ENCODE measurements at places on chromosomes 2 and 18.

DNA sequence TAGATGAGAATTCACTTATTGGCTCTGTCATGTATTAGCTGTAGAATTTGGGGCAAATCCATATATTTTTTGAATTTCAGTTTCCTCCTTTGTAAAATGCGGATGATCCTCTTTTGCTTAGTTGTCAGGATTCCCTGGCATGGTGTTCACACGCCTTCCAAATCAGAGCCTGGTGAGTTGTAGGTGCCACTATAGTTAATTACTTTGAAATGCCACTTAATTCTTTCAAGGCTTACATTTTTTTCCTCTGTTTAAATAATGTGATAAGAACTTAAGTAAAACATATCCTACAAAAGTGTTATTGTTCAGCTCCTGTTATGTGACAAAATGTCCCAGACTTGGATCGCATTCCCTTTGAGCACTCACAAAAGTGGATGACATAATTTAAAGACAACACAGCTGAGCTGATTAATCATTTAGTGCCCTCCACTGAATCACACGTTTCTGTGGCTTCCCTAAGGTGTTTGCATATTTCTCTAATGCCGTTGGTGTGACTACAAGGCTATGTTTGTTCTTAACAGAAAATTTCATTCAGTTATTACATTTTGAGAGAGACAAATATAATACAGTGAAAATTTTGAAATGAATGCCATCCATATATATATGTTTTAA is 471.2 kb upstream of the CHST9 start:
- DNase-seq: no peak

DNA sequence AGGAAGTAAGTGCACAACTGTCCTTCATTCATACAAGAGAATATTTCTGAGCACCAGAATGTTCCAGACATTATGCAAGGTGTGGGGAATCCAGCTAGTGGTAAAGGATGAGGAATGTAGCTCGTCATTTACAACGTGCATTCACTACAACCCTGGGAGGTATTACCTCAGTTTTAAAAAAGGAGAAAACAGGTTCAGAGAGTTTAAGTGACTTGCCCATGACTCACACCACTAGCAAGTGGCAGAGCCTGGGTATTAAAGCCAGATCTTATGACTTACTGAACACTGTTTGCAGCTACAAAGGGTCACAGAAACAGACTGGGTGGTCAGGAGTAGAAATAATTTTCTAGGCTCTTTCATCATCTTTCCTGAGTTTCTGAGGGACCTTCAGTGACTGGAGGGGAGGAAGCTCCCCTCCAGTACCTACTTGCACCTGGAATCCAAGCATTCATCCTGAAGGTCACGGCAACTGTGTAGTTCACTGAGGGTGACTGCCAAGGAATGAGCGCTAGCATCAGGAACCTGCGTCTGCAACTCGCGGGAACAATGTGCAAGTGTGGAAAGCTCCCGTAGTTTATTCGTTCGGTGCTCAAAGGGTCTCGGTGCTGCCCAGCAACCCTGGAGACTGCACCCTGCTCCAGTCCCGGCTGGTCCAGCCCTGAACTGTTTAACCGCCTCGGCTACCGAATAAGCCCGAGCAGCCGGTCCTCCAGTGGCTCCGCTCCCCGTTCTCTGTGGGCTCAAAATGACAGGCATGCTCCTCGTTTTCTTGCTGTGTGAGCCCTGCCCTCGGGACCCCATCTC is 647 bp downstream of the CCDC121 start:
- no peak for DNase-seq

GRCh38 chr2:283996-284794 is 3.7 kb downstream of the ALKAL2 start:
- no peak for DNase-seq

GRCh38 chr2:225768741-225769140 is 369.2 kb downstream of the NYAP2 start:
- DNase-seq: no peak

DNA sequence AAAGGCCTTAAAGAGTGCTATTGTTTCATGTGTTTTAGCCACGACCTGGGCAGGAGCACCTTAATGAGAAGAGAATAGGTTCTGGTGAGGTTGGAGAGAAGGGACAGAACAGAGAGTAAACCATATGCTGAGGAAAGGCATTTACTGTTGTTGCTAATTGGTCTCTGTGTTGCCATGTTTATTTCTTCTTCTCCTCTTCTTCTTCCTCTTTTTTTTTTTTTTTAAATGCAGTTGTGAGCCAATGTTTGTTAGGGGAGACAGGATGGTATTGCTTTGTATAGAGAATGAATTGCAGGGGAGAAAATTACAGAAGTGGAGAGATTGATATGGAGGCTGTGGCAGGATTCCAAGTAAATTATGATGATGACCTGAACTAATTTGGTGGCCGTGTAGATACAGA is 2.6 kb downstream of the SCN9A start:
- no peak for DNase-seq

GRCh38 chr2:40746191-40746590 is 294.3 kb upstream of the SLC8A1 start:
- DNase-seq: peak; percentile 18

- DNase-seq: no peak
These were observed 791.4 kb upstream of the FANCL start for GRCh38 chr2:59032499-59032898.

GRCh38 chr2:177721818-177722567 is 329.4 kb downstream of the AGPS start:
- no peak for DNase-seq

GRCh38 chr2:119849838-119850565 is 90.3 kb downstream of the PTPN4 start:
- DNase-seq: no peak

GRCh38 chr2:158598862-158599517 is 142.2 kb downstream of the PKP4 start:
- DNase-seq: peak; percentile 35

DNA sequence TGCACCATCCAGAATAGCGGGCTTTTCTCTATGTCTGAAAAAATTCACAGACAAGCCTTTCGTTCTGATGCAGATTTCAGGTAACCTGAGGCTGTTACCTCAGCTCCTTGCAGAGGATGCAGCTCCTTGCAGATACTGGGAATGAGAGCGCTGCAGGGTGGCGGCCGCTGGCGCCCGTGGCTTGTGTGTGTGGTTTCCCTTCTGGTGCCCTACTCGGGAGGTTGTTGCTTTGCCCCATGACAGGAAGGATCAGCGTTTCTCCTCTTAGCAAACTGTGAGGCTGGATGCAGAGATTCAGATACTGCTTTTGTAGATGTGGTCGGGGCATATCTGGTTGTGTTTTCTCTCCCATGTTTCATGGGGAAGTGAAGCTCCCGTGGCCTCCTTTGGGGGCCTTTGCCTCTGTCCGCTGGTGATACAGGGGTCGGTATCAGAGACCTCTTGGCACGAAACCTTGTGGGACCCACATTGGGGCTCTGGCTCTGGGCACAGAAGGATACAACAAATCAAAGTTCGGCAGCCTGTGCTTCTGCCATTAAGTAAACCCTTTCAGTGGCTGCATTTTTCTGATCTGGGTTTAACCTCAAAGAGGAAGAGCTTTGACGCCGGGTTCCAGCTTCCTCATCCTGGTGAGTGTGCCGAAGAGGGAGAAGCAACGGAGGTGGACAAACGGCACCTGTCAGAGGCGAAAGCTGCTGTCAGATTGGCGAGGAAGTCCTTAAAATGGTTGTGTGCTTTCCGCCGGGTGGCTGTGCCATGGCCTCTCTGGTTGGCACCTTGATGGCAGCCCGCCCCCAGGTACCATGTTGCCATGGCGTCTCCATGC is 127.8 kb downstream of the MBP start:
- no peak for DNase-seq

DNA sequence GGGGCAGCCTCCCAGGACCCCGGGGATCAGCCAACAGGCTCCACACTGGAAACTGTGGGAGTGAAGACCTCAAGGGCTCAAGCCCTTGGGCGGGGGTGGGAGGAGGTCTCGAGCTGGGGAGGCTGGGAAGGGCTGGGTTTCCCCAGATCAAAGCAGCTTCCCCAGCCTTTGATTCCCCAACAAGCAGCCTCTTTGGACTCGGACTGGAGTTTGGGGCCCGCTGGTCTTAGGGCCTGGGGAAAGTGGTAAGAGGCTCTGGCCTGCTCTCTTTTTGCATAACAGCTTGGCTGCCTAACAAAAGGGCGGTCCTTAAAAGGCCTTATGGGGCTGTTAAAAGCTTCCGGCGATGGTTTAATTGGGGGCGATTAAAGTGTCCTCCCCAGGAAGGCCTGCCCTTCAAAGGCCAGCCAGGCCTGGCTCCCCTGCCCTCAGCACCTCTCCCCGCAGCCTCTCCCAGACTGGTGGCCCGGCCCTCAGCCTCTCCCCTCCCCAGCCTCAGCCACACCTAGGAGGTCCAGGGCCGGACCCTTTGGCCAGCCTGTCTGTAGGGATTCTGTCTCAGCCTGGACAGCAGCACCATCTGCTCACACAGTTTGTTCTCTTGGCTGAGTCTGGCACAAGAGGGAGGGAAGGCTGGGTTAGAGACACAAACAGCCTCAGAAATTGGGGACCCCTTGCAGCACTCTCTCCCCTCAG is 39.6 kb downstream of the ZFP36L2 start:
- no peak for DNase-seq

GRCh38 chr2:56380861-56381260 is 197.1 kb downstream of the CCDC85A start:
- no peak for DNase-seq

GRCh38 chr2:176514276-176514675 is 245.0 kb downstream of the MTX2 start:
- no peak for DNase-seq

DNA sequence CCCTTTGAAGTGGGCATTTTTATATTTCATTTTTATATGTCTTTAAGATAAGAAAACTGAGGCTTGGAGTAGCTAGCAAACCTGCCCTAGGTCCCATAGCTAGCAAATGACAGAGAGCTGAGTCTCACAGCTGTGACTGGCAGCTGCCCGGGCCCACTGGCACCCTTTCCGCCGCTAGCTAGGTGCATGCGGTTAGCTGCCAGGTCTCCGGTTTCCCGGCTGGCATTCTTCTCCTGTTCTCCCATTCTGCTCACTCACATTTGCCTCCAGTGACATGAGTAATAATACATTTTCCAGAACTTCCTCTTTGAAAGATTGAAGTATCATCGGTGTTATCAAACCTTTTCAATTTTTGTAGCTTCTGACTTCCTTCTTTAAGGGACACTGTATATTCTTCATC is 38.7 kb downstream of the MTCL1 start:
- no peak for DNase-seq

DNA sequence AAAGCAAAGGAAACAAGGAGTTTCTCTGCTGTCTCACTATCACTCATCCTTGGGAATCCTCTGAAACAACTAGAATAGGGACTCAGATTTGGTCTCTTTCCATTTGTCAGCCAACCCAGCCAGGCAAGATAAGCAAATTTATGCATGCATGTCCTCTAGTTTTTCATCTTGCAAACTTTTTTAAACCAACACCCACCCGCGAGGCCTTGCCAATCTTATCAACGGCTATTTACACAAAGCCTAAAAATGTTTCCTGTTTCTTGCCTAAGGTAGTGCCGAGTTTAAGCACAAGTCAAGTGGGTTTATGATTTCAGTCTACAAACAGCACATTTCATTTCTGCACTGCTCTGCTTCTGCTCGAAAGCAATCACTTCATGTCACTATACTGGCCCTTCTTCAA is 240.9 kb downstream of the STK39 start:
- DNase-seq: no peak

GRCh38 chr2:37873229-37873628 is 51.9 kb upstream of the RMDN2 start:
- DNase-seq: no peak

DNA sequence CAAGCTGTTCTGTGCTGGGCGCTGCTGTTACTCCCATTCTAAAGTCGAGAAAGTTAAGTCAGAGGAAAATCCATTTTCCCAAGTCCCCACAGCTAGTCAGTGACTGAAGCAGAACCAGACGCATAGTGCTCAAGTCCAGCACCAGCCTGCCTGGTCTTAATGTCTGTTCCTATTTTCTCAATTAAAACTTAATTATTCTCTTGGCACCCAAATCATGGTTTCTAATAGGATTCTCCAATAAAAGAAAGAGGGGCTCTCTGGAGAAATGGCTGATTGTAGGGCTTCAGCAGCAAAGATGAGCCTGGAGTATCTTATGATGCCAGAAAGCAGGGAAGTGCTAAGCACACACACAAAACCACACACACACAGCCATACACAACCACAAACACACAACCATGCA is 531.0 kb upstream of the SALL3 start:
- DNase-seq: no peak

DNA sequence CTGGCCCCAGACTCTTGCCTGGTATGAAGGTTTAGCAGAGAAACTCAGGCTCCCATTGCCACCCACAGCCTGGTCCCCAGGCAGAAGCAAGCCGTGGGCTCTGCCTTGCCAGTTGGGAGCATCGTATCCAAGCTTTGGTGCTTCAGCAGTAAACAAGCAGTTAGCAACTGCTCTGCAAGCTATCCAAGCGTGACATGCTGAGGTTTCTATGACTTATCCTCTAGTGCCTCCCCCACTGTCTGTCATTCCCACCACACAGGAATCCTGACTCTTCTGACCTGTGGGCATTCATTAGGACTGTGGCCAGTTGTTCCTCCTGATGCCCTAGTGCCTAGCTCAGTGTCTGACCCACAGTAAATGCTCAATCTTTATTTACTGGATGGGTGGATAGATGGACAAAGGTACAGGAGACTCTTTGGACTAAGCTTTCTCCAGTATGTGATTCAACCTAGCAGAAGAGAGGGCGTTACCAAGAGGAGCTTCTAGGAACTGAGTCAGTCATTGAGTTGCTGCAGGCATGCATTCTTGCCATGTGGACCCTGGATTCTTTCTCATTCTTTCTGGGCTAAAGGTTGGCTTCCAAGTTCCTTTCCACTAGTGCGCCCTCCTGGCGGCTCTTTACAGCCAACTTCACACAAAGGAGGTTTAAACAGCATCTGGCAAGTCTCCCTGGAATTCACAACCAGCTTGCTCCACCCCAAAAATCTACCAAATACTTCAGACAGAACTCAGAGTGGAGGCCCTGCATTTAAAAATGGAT is 40.6 kb upstream of the MRPL19 start:
- peak; percentile 51 for DNase-seq

DNA sequence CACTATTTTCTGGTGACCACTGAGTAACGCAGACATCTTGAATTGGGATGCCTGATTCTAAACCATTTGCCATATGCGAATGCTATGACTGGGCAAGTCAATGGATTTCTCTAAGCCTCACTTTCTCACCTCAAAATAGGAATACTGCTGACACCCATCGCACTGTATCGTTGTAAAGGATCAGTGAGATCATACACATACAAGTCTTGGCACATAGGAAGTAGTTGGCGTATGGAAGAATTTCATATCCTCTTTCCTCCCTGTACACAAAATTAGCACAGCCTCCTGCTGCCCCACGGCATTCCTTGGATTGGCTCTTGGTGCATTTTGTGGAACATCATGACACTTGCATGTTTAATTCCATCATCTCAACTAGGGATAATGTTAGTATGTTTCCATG is 366.9 kb downstream of the CMPK2 start:
- DNase-seq: no peak

DNA sequence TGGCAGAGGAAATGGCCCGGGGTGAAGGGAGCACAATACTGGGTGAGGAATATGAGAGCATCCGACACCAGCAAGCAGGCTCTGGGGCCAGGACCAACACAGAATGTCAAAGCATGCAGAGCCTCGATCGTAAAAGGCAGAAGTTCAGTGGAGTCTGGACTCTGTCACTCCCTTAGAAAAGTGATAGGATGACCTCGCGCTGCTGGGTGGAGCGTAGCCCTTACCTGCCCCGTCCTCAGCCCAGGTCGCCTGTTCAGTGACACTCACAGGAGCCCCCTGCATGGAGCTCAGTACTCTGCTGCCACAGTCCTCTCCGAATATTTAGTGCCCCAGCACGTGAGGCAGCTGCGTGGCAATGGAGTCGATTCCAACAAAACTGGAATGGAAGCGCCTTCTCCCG is 236.7 kb upstream of the MYT1L start:
- no peak for DNase-seq

GRCh38 chr2:84970868-84971509 is at the start of gene KCMF1:
Gene KCMF1, plus strand, starts transcription at chr2:84971161. Its CDS starts 291 bp downstream, at chr2:84971452.
- peak; percentile 56 for DNase-seq
